Activated CD4-positive, alpha-beta T cell treated with anti-CD3 and anti-CD28 coated beads for 36 hours (primary cell): ENCODE measurements at places on chromosomes 7 and 10.

DNA sequence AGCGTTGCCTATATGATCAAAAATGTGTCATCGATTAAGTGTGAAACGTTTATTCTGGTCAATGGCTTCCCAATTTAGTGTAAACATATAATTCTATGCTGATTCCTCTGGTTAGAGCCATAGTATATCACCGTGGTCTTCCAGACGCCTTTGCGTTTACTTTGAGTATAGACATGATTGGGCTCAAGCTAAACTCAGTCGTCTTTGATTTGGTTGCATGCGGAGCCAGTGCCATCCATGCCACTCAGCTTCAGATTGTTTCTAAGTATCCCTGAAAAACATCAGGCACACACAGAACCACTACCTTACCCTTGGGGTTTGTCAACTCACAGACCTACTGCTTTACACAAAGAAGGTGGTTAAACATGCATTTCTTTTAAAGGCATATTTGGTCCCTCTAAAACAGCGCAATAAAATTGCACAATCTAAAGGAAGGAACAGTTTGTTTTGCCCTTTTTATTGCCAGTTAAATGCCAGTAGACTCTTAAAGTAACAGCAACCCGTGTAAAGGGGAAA lies 273.6 kb upstream of the KLF6 start:
- DNase-seq, result no peak

- DNase-seq, result no peak
These were observed 3.0 kb downstream of the PIP4K2A start for GRCh38 chr10:22711373-22711772.

DNA sequence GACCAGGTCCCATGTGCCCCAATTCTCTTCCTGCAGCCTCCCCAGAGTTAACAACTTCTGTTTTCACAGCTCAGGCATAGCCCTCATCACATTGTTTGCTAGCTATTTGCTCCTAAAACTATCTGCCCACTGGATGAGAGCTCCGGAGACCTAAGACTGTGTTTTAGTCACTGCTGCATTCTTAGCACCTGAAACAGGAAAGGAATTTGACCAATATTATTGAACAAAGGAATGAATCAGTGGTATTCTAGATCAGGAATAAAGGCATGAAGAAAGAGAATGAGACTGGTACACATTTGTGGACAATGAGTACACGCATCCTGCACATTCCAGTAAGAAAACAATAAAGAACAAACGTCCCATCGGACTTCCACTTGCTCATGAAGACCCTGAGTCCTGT lies 54.8 kb downstream of the PPP1R17 start:
- DNase-seq, result no peak

DNA sequence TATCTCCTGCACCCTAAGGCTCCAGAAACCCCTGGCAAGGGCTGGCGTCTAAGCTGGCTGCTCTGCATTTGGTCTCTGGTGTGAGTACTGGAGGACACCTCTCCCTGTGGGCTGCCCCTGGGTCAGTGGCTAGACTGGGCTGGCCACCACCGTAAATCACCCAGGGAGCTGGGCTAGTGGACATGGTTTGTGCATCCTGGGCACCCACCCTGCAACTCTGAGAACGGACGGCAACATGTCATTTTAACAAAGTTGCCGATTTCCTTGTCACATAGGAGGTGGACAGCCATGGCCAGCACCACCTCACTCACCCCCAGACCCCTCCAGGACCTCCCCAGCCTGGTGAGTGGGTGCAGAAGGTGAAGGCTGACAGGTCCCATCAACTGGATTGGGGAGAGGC lies 26.8 kb upstream of the PCBD1 start:
- DNase-seq, result no peak

- no peak for DNase-seq
These were observed 48.3 kb downstream of the CSTF2T start for GRCh38 chr10:51651063-51651462.

DNA sequence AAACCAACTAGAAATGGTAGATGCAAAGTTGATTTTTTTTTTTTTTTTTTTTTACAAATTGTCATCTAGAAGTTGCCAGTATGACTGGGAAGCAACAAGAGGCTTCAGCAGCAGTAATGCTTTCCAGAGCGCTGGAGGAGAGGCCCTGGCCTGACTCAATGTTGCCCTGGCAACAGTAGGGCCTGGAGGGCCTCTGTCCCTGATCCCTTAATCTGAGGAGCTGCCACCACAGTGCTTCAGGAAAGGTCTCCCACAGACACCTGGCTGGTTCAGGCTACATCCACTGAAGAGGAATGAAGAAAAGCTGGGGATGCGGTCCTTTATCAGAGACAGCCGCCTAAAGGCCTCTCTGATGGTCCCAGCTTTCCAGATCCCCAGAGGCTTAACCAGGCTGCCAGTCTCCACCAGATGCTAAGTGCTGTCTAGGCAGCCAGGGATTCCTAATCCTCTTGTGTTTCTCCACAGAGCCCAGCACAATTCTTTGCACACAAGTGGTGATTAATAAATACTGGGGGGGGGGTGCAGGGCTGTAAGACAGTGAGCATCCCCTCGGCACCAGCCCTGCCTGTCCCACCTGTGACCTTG lies 33.7 kb downstream of the ZNF777 start:
- no peak for DNase-seq

GRCh38 chr7:38127216-38128207 lies 50.5 kb upstream of the STARD3NL start:
- no peak for DNase-seq

DNA sequence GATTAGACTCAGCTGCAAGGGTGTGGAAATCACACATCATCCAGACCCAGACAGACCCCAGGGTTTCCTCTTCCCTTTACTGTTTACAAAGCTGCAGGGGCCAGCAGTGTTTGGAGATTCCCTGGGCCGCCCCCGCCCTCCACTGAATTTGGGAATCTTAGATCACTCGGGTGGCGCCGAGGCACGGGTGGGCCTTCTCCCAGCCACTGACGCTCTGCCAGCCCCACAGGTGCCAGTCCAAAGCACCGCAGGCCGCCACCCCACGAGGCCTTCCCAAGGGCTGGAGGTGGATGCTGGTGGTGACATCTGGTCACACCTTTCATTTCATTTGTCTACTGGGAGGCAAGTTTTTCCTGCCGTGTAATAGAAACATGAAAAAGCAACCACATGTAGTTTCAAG lies 439.4 kb upstream of the FOXK1 start:
- DNase-seq, result no peak

DNA sequence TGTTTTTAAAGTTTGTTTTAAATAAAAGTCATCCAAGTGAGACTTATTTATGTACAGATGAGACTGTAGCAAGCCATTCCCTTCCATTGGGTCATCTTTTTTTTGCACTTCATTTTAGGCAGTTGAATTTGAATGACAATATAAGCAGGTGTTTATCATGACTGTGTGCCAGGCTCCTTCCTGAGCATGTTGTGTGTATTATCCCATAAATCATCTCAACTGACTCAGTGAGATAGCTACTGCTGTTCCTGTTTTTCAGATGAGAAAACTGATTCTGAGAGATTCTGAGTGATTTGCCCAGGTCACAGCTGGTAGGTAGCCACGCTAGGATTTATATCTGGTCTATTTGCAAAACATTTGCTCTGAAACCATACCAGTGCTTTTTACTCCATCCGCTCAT lies 11.7 kb downstream of the TMEM254 start:
- no peak for DNase-seq

GRCh38 chr7:1990001-1990670 lies 242.6 kb downstream of the MAD1L1 start:
- no peak for DNase-seq
